Sigmoid colon (tissue), 7 donors: ENCODE measurements at places on chromosomes 3 and 15. TPM values are rescaled to one million over a fixed set of nuclear protein-coding genes. Genes with fewer than 3 reads are reported as not detected.

DNA sequence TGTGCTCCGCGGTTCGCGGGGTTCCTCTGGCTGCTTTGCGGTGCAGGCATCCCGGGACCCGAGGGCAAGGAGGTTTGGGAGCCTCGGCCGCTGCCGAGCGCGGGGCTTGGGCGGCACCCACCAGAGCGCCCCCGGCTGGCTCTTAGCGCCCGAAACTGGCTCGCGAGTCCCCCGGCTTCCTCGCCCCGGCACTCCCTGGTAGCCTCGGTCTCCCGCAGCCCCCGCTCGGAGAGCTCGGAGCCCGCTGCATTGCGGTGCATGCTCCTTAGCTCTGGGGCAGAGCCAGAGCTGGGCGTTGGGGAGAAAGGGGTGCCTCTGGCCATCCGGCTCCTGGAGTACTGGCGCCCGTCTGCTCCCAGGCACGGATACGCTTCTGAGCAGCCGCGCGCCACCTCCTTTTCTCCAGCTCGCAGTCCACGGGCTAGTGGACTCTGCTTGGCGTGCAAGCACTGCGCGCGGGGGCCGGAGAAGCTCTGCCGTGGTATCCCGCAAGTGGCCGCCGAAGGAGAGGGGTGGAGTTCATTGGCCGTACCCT is 753 bp downstream of the EPHB1 start:
- DNase-seq: peak; percentile 67

DNA sequence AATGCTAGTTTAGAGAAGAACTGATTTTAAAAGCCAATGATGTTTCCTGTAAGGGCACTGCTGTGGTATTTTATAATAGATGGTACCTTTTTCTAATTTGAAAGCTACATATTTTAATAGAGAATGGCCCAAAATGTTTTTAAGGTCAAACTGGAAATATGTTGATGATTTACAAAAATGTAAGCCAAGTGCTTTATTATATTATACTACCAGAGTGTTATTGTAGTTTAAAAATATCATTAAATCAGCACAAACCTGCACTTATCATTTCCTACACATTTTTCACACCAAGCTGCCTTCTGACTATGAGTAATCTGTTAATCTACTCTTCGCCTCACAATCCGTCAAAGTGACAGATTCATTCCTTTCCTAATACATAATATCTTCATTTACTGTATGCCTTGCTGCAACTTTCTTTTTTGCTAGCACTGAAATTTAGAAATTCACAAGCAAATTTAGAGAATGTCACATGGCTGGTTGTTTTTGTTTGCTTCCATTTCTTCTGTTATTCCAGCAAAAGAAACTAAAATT is 126.4 kb upstream of the FAM3D start:
- DNase-seq: no peak

GRCh38 chr3:88996691-88997090 is 110.7 kb upstream of the EPHA3 start:
- DNase-seq: no peak

GRCh38 chr3:39185959-39186691 is 6.3 kb downstream of the XIRP1 start:
- no peak for DNase-seq

GRCh38 chr3:168859143-168859542 is 763.4 kb upstream of the GOLIM4 start:
- no peak for DNase-seq

DNA sequence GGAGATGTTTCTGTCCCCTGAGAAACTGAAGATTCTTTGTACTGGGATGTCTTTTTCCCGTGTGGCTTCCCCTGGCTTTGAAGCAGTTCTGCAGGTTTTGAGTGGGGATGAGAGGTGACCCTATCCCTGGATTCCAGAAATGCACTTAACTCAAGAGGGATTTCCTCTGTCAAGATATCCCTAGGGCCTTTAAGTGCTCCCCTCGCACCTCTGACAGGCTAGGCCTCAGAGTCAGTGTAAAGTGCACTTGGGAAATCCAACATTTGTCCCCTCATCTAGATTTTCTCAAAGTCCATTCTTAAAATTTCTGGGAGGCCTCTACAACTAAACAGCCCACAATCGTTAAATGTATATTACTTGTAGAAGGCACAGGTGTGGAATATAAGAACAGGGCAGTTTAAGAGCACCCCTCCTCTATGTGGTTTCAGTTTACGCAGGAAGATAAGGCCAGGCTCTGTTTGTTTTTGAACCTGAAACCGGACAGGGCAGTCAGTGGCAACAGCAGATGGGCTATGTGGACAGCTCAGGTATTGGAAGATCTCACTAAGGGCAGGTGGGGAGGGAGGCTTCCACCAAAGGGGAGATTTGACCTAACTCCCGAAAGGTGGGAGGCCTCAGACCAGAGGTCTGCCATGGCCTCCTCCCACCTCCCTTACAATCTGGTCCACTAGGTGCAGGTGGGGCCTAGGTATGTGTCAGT is 4.8 kb downstream of the C3orf52 start:
- DNase-seq: no peak

- no peak for DNase-seq
Measured at GRCh38 chr15:48577469-48577868, 68.0 kb downstream of the FBN1 start.

DNA sequence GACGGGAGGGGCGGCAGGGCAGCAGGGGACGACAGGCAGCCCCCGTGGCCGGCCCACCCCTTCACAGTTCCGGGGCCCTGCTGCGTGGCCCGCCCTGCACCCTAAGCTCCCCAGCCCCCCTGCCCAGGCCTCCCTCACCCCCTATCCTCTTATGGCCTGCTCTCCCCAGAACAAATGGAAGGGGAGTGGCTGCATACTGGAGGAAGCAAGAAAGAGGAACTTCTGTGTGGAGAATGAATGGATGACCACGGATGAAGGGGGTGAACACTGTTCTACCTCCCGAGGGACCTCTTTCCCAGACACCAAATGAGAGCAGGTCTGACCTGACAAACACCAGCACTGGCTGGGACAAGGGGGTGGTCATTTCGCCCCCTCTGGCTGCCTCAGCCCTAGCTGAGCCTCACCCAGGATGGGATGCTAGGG is 25.0 kb downstream of the SEC61A1 start:
- DNase-seq: no peak

GRCh38 chr3:25049304-25049703 is 378.8 kb upstream of the RARB start:
- DNase-seq: no peak

DNA sequence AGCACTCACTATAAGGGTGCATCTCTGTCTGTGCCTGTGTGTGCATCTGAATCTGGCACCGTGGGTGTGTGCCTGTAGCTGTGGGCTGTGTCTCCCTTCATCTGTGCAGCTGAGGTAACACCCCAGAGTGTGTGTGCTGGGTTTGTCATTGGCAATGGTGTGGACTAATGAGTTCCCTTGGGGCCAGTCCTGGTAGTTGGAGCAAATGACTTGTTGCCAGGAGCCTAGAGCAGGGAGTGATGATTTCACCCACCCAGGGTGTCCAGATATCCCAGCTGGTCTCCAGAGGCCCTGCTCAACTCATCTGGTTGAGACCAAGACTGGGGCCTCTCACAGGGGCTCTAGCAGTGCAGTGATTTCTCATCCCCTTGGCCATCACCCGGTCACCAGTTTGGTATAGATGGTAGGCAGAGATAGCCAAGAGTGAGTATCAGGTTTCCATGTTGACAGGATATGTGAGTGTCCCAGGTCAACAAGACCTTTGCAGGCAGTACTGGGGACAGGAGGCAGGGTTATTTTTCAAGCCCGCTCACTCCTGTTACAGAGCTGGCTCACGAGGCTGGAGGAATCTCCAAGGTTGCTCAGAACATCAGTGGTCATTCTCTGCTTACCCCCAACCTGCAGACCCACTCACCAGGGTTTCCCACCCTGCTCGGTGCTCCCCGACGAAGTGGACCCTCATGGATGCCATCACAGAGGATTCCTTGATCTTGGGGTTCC is 4.1 kb upstream of the HDAC11 start:
- DNase-seq: no peak

MAGEL2 gene
- 0.33 TPM for total RNA-seq

FES gene
- 35.5 TPM for total RNA-seq

GRM2 gene
- 1.3 TPM for total RNA-seq

MESP2 gene
- not detected for total RNA-seq

SLC28A2 gene
- total RNA-seq: not detected

SCG3 gene
- total RNA-seq: 1.8 TPM

CHRNA5 gene
- total RNA-seq: 3.0 TPM

ZMAT3 gene
- 12.4 TPM for total RNA-seq
